Renal cortical epithelial cell (primary cell): ENCODE measurements at places on chromosomes 5 and 9. TPM values are rescaled to one million over a fixed set of nuclear protein-coding genes. Genes with fewer than 3 reads are reported as not detected.

ADAM19 gene
- total RNA-seq, result 6.2 and 9.4 TPM in 2 replicates

C9orf152 gene
- not detected in 2 replicates for total RNA-seq

- DNase-seq, result peak; percentile 98
Measured at GRCh38 chr5:34709861-34710673, 53.9 kb downstream of the RAI14 start.

- DNase-seq, result no peak
Measured at GRCh38 chr5:132211787-132212186, 15.9 kb downstream of the P4HA2 start.

DNA sequence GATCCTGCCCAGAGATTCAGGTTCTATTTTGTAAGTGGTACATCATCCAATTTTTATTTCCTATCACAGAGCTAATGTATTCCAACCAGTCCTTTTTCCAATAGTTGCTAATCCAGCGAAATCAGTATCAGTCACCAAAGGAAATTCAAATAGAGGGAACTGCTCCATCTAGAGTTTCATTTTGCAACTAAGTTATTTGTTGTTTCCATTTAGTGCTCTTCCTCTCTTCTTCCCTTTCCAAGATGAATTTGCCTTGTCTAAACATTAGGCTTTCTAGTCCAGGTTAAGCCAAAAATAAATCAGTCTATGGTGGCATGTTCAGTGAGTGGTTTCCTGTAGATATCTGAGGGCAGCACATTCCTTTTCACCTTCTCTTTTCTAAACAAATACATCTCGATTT, 79.8 kb upstream of the SPATA31D4 start:
- DNase-seq, result peak; percentile 60

DNA sequence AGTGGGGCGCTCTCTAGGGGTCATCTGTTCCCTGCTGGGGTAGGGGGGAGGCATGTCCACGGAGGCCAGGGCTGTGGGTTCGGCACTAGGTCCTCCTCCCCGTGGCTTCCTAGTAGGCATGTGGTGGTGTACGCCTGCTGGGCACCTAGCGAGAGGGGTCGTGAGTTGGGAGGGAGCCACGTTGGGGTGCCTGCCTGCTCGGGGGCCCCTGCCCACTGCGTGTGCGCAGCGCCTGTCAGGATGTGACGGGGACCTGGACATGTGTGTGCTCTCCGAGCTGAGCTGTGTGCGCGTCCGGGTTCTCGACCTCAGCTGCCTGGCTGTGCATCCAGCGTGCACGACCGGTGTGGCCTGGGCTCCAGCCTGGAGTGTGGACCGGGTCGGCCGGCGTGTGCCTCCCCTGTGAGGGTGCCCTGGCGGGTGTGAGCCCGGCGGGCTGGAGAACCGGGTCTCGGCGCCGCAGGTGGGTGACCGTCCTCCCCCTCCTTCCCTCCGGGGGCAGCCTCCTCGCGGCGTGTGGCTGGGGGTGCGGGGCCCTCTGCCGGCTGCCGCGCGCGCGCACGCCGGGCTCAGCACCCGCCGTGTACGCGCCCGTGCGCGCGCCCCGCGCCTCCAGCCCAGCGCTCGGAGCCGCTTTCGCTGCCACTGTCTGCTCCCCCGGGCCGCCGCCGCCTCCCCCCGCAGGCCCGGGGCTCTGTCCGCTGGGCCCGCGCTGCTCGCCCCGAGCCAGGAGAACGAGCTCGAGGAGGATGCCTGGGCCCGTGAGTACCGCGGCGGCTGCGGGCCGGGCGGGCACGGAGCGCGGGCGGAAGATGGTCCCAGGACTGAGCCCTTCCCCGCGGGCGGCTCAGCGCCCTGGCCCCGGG, at the start of gene PRR7:
TSS of gene PRR7 (plus strand) at position 615 of the 866 bp plus-strand sequence. CDS start 8,254 bp downstream, outside the sequence.
- no peak for DNase-seq

- DNase-seq, result peak; percentile 11
Measured at GRCh38 chr9:82466616-82467260, 478.2 kb downstream of the SPATA31D1 start.

GRCh38 chr9:115590011-115590410, 472.1 kb upstream of the TNC start:
- DNase-seq, result peak; percentile 96
